CD4-positive, alpha-beta T cell treated with Interleukin-6 at 100 ng/mL for 8 hours (primary cell): ENCODE measurements at places on chromosomes 5 and 9.

DNA sequence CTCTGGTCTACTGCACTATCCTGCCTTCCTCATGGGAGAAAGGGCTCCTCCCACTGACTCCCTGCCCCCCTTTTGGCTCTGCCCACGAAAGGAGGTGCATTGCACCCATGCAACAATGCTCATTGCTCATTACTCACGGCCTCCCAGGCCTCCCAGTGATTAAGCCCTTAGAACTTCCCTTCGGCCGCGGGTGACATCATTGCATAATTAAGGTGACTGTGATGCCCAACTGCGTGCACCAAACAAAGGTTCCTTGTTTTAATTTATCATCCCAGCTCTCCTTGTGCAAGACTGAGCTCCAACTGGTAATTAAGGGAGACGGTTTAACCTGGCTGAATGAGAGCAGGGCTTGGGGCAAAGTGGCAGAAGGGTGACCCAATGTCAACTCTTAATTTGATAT is 180.4 kb downstream of the GAS1 start:
- no peak for DNase-seq

GRCh38 chr5:149672701-149673476 is 57.2 kb upstream of the PPARGC1B start:
- DNase-seq, result no peak

DNA sequence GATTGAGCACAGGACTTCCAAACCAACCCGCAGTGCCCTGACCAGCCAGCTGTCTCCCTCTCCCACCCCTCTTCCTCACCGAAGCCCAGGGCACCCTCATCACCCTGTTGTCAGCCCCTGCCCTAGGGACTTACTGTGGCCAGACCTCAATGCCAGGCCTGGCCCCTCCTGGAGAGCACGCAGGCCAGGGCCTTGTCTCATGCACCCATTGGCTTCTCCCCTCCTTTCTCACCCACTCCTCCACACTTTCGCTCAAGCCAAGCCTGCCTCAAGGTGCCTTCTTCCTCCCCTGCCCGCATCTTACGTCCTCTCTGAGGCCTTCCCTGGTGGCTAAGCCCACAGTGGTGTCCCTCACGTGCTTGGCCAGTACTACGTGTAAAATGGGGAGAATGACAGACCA is 33.3 kb upstream of the N4BP3 start:
- DNase-seq, result no peak

- DNase-seq, result no peak
These were observed 469.4 kb downstream of the CDK5RAP2 start for GRCh38 chr9:120110520-120110919.

GRCh38 chr5:157710882-157711281 is 20.3 kb upstream of the THG1L start:
- DNase-seq, result no peak

- no peak for DNase-seq
These were observed 36.5 kb upstream of the RAD23B start for GRCh38 chr9:107246259-107247254.
